CD4-positive, alpha-beta T cell treated with Interleukin-21 for 1 hour (primary cell): ENCODE measurements at places on chromosomes 5 and 9.

GRCh38 chr9:97307091-97307490 is 368 bp upstream of the CCDC180 start:
- no peak for DNase-seq

GRCh38 chr9:98391406-98391805 is 136.0 kb upstream of the TBC1D2 start:
- no peak for DNase-seq

GRCh38 chr5:138872841-138873465 is 2.2 kb downstream of the LRRTM2 start:
- DNase-seq: no peak

- DNase-seq: no peak
Measured at GRCh38 chr5:67732471-67732870, 483.1 kb upstream of the PIK3R1 start.

GRCh38 chr9:127778280-127779135 is at the start of gene SH2D3C:
Gene SH2D3C (minus strand): TSS chr9:127778666. CDS start chr9:127778627, 39 bp downstream.
- DNase-seq: peak; percentile 56

DNA sequence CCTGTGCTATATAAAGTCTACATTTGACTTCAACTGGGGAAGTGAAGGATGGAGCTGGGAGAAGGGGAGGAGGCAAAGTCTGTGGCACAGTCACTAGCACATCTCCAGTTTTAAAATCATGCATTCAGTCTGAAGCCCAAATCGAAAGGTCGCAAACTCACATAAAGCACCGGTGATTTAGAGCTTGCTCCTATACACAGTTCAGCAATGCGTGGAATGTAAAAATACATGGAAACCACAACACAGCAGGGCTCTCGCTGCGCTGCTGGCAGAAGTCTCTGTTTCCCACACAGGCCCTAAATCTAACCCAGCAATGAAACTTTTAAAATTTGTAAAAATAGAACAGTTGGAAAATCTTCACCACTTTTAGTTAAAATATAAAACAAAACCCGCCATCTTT is 68.2 kb downstream of the EBF1 start:
- no peak for DNase-seq

DNA sequence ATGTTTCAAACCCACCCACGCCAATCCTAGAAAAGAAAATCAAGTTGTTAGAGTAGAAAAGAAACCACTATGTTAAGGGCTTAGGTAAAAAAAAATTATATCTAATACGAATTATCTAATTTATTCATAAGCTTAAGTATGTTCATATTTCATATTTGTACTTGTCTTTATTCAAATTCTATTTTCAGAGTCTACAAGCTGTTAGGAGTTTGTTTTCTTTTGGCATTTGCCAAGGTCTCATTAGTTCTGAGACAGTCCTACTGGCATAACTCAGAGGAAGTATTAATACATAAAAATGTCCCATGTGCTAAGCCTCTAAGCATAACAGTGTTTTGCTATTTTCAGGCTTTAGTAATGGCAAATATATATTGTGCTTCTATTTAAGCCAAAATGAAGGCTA is 57.6 kb downstream of the STARD4 start:
- no peak for DNase-seq

DNA sequence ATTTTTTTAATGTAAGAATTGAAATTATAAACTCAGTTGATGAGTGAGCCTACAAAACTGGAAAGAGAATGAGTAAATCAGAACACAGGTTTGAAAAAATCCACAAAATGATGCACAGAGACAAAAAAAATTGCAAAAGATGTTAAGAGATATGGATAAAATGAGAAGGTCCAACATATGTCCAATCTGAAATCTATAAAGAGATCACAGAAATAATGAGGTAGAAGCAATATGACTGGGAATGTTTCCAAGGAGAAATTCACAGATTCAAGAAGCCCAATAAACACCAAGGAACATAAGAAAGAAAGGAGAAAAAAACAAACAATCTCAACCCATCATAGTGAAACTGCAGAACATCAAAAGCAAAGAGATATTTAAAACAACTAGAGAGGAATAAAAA is 288.4 kb upstream of the SLC30A5 start:
- DNase-seq: no peak

DNA sequence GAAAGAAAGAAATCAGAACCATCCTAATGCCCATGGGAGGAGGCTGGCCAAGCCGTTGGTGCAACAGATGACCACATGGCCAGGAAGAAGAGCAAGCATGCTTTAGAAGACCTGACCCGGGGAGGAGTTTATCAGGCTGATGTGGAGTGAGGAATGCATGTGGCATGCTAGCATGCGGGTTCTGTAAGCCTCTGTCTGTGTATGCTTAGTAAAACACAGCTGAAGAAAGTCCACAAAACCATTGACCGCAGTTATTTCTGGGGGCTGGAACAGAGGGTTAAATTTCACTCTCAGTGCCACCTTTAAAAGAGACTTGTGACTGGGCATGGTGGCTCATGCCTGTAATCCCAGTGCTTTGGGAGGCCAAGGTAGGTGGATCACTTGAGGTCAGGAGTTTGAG is 19.1 kb downstream of the GFI1B start:
- no peak for DNase-seq

DNA sequence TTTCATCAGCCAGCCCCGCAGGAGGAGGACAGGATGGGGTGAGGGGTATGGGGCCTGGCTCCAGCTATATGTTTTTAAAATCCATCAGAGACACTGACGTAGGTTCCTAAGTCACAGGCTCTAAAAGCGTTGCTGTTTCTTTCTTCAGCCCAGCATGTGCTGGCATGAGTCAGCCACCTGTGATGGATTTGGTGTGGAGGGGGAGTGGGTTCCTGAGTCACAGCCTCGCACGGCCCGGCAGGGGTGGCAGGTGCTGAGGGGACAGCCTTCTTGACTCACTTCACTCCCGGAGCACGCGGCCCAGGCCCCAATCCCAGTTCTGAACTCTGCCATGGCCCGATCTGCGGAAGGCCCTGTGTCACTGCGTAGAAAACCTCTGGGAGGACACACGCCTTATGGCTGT is 38.8 kb upstream of the RPL26L1 start:
- DNase-seq: no peak

DNA sequence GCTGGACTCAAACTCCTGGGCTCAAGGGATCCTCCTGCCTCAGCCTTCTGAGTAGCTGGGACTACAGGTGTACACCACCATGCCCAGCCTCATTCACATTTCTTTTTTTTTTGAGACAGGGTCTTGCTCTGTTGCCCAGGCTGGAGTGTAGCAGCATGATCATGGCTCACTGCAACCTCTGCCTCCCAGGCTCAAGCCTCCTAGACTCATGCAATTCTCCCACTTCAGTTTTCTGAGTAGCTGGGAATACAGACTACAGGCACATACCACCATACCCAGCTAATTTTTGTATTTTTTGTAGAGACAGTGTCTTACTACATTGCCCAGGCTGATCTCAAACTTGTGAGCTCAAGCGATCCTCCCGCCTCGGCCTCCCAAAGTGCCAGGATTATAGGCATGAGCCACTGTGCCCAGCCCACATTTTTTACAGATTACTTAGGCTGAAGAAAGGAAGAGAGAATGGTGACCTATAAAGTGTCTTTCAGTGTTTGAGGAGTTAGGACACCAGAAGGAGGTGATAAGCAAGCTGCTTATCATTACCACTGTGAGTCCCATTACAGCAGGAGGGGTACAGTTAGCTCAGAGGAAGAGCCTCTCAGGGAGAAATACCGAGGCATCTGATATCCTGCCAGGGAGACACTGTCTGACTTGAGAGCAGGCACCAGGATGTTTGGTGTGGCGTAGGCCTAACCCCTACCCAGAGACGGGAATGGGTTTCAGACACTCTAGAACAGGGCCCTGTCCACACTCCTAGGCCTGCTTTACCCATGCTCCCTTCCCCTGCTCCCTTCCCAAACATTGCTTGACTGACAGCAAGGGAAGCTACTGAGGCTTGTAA is 9.7 kb downstream of the FAXDC2 start:
- no peak for DNase-seq

DNA sequence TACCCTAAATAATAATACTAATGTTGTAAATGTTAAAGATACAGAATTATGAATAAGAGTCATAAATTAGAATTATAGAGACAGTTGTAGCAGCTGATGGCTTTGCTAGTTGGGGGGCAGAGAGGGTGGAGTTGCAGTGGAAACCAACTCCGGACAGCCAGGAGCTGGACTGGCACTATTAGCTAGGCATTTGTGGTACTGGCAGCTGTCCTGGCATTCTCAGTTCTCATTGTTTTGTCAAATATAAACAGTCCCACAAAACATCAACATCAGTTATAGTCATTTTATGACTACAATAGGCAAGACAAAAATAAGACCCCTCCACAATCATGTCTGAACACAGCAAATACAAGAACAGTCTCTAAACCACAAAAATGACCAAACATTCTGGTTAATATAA is 2.8 kb upstream of the FBXL17 start:
- no peak for DNase-seq

GRCh38 chr5:154608531-154609011 is 130.5 kb upstream of the HAND1 start:
- no peak for DNase-seq

DNA sequence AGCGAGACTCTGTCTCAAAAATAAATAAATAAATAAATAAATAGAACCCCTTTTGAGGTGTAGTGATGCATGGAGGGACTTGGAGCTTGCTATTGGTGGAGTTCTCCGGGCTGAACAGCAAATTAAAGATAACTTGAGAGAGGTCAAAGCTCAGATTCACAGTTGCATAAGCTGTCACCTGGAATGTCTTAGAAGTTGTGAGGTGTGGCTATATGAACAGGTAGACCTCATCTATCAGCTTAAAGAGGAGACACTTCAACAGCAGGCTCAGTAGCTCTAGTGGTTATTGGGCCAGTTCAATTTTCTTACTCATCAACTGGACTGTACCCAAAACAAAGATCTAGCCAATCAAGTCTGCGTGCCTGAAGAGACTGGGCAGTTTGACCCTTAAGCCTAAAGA is 11.7 kb upstream of the STING1 start:
- DNase-seq: no peak

- DNase-seq: no peak
Measured at GRCh38 chr9:121876658-121877271, 216.3 kb downstream of the TTLL11 start.

DNA sequence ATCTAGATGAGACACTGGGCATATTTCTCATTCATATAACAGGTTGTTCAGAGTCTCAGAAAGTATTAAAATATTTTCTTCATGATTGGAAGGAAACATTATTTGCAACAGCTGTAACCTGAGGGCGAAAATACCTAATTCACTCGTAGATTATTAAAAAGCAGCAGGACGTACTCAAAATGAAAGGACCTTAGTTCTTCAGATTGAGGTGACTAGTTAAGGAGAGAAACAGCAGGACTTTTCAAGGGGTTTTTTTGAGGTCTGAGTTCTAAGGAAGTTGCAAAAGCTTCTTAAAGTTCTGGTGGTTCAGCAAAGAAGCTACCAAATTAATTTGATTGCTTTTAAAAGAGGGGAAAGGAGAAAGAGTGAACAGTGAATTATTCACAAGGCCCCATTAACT is 174.9 kb downstream of the TMEM161B start:
- no peak for DNase-seq

DNA sequence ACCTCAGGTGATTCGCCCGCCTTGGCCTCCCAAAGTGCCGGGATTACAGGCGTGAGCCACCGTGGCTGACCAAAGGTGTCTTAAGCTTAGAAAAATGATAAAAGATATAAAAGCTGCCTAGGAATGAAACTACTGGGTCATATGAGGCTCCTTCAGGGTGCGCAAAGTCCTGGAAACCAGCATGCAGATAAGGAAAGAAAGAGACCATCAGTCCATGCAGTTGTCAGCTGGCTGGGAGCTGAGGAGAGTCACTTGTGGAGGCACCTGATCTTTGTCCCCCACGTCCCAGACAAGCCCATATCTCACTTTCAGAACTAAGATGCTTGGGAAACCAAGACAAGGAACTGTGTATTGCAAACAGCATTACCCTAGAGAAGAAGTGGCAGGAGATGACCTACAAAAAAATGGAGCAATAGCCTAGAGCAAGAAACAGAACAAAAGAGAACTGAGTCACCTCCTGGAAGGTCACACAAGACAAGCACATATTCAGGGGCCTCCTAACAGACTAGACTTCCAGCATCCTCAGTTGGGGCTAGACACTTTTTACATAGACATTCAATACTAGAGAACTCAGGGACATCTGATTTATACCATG is 2.8 kb upstream of the CCDC125 start:
- DNase-seq: no peak

DNA sequence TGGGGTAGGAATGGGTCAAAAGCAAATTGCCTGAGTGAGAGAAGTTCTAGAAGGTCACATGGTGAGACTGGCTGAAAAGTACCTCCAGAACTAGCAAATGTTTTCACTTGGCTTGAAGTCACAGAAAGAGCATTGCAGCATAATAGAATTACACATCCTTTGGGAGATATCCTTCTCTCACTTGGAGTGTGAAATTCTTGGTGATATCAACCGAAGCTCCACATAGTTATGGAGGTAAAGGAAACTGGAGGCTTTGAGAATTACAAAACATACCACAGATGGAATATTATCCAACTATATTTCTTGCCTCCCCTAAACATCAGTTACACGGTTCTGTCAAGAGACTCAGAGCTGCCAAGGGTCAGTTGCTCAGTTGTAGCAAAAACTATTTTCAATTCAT is 182.4 kb downstream of the SEMA5A start:
- DNase-seq: no peak

- DNase-seq: no peak
Measured at GRCh38 chr5:63263411-63263810, 684.8 kb downstream of the LRRC70 start.

- DNase-seq: no peak
Measured at GRCh38 chr9:106947106-106947900, 84.3 kb downstream of the ZNF462 start.

- peak; percentile 72 for DNase-seq
Measured at GRCh38 chr5:142432961-142433360, 108.1 kb upstream of the SPRY4 start.

- no peak for DNase-seq
Measured at GRCh38 chr5:51381761-51382474, 1.3 kb upstream of the ISL1 start.

GRCh38 chr5:96816411-96816939 is 8.7 kb upstream of the ERAP1 start:
- DNase-seq: peak; percentile 87

- no peak for DNase-seq
Measured at GRCh38 chr5:27652505-27652904, 614.1 kb upstream of the CDH9 start.

GRCh38 chr5:112293587-112293986 is 125.5 kb downstream of the EPB41L4A start:
- no peak for DNase-seq

- DNase-seq: no peak
Measured at GRCh38 chr5:123752552-123753179, 240.7 kb downstream of the CSNK1G3 start.

- DNase-seq: peak; percentile 68
Measured at GRCh38 chr5:154190595-154191304, at the start of gene GALNT10. Gene GALNT10 (plus strand): TSS chr5:154190733. CDS start chr5:154190867, 134 bp downstream.

- DNase-seq: no peak
Measured at GRCh38 chr9:27848315-27848714, 275.0 kb upstream of the C9orf72 start.
